Endothelial cell of umbilical vein (primary cell): ENCODE measurements at places on chromosomes 5 and 9. TPM values are rescaled to one million over a fixed set of nuclear protein-coding genes. Genes with fewer than 3 reads are reported as not detected.
A peak's percentile ranks its signal among the peaks of the same experiment; 100 is the strongest.

WDR31 gene
- polyA plus RNA-seq: 0.22 and 0.25 TPM in 2 replicates

DNA sequence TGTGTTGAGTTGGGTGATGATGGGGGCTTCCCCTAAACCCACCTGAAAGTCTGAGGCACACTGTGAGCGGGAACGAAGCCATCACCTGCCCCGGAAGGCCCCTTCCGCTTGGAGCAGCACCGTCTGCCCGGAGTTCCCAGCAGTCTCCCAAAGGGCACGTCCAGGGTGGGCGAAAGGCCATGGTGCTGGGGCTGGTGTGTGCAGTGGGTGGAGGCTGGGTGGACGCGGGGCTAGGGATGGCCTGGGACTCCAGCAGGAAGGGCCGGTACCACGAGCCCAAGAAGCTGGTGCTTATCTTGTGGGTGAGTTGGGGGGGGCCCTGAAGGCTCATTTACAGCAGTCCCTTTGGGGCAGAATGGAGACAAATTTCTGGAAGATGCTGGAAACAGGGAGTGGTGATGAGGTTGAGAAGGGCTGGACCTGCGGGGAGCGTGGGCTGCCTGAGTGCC lies 4.6 kb downstream of the FLT4 start:
- no peak for DNase-seq

TNFSF15 gene
- polyA plus RNA-seq: 7.3 and 8.4 TPM in 2 replicates

GRCh38 chr9:113275157-113276131 lies at the start of the genes CDC26 and PRPF4:
TSS of gene CDC26 (minus strand) at chr9:113275572. CDS start at chr9:113272507, 3,065 bp downstream.
TSS of gene PRPF4 (plus strand) at chr9:113275658. CDS start at chr9:113275744, 86 bp downstream.
- DNase-seq: peak; percentile 99

GRCh38 chr5:168886157-168886556 lies 307.0 kb upstream of the PANK3 start:
- no peak for DNase-seq

SPAG8 gene
- polyA plus RNA-seq: 0.21 TPM in 2 replicates

STPG3 gene
- not detected in 2 replicates for polyA plus RNA-seq

MEGF10 gene
- 0.30 and 0.41 TPM in 2 replicates for polyA plus RNA-seq

- no peak for DNase-seq
These were observed 16.5 kb downstream of the UGCG start for GRCh38 chr9:111913159-111913558.

GRCh38 chr5:149782018-149782894 lies 52.1 kb downstream of the PPARGC1B start:
- peak; percentile 77 for DNase-seq

FAM153A gene
- not detected in 2 replicates for polyA plus RNA-seq

GRCh38 chr5:53123702-53124101 lies 14.1 kb upstream of the MOCS2 start:
- DNase-seq: peak; percentile 21

- DNase-seq: no peak
These were observed 14.9 kb upstream of the MEGF10 start for GRCh38 chr5:127275641-127276193.

DNA sequence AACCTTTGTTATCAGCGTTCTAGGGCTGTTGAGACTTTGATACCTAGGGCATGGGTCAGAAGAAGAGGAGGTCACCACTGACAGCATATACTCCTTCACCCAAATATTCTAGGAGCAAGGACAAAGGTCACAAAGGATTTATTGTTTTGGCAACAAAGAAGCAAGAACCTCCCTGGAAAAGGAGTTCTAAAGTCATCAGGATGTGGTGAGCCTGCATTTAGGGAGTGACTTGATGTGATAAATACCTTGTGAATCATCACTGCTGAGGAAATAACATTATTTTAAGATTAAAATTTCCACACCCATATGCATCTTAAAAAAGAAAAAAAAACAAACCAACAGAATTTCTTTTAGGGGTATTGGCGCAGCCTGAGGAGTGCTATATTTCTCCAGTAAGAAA lies 13.9 kb downstream of the IFNA1 start:
- DNase-seq: peak; percentile 7

DNA sequence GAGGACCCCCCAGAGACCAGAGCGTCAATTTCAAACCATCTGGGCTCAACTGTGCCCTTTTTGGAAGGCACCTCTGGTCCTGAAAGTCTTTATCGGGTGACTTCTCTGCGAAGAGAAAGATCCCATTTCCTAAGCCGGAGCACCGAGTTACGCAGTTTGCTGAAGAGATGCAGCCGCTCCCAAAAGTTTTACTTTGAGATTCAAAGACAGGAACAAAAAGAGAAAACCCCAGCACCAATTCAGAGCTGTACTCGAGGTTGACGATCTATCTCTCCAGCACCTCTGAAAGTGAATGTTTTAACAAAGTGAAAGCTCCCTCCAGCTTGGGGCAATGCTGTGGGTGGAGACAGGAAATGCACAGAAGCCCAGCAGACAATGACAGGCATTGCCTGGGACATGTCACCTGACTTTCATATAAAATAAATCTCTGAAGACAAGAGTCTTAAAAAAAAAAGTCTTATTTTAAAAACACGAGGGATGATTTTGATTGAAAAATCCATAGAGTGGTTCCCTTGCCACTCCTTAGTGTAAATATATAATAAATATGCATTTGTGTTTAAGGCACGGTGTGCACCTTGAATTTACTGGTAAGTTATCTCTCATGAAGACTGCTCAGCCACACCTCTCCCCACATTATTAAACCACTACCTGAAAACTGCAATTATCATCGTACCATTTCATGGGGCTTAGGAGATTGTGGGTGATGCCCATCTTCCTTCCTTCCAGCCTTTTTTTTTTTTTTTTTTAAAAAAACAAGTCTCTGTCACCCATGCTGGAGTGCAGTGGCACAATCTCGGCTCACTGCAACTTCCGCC lies 79.9 kb downstream of the FNBP1 start:
- peak; percentile 70 for DNase-seq

PAEP gene
- polyA plus RNA-seq: not detected in 2 replicates

HTR4 gene
- polyA plus RNA-seq: not detected in 2 replicates

ANKH gene
- polyA plus RNA-seq: 12.7 and 14.1 TPM in 2 replicates

GRCh38 chr5:129155876-129156275 lies 61.3 kb downstream of the ISOC1 start:
- DNase-seq: no peak

GRCh38 chr5:37090123-37090726 lies 159.0 kb downstream of the CPLANE1 start:
- peak; percentile 4 for DNase-seq

DNA sequence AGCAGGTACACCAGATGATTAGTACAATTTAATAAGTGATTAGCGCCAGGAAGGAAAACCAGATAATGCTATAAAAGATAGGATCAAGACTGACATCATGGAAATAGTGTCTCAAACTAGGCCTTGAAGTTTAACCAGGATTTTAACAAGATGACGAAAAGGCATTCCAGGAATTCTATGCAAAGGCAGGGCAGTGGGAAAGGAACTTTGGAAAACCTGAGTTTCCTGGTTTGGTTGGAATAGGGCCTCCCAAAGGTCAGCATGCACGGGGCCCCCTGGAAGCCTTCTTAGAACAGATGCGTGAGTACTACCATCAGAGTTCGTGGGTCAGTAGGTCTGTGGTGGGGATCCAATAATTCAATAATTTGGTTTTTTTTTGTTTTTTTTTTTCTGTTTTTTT lies 935.2 kb upstream of the DMAC1 start:
- peak; percentile 55 for DNase-seq

ANKRD18A gene
- polyA plus RNA-seq: 0.11 and 3.2 TPM in 2 replicates

TOPORS gene
- 4.8 and 6.1 TPM in 2 replicates for polyA plus RNA-seq

DNA sequence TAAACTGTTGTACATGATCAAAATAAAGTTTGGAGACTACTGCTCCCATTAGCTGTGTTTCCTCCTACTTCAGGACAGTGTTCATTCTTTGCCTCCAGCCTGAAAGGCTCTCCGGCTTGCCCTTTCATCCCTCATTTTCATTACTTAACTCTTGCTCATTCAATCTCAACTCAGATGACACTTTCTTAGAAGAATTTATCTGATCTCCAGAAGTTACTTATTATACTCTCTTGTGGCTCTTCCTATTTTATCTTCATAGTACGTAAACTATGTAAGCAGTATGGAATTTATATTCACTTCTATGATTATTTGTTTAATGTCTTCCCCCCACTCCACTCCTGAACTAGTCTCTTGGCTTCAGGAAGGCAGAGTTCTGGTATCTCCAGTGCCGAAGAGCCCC lies 1737.9 kb upstream of the C9orf72 start:
- DNase-seq: no peak

DNA sequence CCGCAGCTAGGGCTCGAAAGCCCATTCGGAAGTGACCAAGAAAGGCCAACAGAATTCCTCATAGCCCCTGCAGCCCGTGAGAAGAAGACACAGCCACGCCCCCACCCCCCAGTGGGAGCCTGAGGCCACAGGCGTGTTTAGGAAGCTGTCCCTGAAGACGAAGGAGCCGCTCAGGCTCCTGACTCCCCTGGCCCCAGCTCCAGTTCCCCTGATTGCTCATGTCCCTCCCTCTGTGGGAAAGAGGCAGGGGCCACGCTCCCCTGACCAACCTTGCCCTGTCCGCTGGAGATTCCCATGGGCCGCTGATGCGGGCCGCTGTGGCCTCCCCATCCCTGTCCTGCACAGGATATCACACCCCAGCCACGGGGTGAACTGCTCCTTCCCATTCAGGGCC lies 13.6 kb downstream of the ROPN1L start:
- DNase-seq: no peak

PCDHB3 gene
- 0.11 and 0.22 TPM in 2 replicates for polyA plus RNA-seq

DNA sequence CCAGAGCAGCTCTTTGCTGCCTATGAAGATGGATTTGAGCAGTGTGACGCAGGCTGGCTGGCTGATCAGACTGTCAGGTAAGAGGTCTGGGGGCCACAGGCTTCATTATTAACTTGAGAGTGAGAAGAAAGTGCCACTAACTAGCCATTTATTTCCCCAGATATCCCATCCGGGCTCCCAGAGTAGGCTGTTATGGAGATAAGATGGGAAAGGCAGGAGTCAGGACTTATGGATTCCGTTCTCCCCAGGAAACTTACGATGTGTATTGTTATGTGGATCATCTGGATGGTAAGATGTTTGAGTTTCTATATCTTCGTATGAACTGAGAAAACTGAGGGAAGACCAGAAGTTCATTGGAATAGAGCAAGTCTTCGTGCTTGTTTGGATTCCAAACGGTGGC lies 22.1 kb downstream of the VCAN start:
- no peak for DNase-seq

GRCh38 chr9:109251080-109251775 lies 69.6 kb downstream of the EPB41L4B start:
- peak; percentile 92 for DNase-seq

DNA sequence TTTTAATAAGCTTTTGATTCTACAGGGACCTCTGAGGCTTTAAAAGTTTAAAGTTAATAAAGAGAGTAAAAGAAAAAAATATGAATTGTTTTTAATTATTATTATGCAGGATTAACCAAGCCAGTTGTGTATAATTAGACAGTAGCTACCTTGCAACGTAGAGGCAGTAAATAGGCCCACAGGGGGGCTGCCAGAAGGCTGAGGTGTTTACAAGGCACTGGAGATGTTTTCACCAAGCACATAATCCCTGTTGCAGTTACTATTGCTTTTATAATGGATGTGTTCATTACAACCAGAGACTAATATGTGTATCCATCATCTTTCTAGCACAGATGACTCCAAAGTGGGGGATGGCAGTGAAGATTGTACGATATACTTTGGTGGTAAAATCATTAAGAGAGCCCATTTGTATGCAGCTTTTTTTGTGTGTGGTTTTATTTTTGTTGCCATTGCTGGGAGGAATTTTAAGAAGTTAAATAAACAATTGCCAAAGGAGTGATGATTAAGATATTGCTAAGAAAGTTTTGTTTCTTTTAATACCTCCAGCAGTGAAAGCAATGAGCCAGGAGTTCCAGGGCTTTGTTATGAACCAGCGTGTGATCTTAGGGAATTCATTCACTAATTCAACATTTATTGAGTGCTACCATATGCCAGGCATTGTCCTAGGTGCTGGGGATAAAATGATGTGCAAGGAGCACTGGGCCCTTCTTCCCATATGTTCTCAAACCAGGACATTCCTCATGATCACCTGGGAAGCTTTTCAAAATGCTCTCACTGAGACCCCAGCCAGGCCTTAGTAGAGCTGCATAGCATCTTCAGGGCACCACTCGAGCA lies 138.7 kb upstream of the EFNA5 start:
- DNase-seq: no peak

DNA sequence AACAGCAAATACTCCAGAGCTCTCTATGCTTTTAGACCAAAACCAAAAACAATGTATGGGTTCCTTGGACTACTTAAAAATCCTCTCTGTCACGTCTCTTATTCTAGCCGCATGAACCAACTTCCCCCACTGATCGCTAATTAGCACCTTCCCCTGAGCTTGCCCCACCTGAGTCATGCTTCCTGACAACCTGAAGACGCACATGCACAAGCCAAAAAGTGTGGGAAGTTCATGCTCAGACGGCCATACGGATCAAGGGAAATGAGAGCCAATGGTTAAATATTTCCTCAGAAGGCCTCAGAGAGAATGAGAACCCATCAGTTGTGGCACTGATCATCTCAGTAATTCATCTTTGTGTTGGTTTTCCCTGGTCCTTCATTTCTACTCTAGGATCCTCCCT lies 199.7 kb downstream of the BNC2 start:
- DNase-seq: no peak

RANBP3L gene
- polyA plus RNA-seq: not detected in 2 replicates

DNA sequence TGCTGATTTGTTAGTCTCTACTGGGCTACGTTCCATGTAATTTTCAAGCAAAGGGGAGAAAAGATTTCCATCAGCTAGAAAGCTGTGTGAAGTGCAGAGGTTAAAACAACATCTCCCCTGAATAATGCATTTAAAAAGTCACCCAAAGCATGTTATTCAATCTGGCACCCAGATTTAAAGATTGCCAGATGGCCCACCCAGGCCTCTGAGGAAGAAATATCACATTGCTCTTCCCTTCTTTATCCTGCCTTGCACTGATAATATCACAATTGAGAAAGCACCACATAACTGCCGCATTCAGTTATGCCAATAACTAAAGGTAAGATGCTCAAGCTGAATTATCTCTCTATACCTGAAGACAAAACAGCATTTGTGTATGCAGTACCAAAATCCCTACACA lies 119.4 kb upstream of the PUM3 start:
- DNase-seq: no peak

DNA sequence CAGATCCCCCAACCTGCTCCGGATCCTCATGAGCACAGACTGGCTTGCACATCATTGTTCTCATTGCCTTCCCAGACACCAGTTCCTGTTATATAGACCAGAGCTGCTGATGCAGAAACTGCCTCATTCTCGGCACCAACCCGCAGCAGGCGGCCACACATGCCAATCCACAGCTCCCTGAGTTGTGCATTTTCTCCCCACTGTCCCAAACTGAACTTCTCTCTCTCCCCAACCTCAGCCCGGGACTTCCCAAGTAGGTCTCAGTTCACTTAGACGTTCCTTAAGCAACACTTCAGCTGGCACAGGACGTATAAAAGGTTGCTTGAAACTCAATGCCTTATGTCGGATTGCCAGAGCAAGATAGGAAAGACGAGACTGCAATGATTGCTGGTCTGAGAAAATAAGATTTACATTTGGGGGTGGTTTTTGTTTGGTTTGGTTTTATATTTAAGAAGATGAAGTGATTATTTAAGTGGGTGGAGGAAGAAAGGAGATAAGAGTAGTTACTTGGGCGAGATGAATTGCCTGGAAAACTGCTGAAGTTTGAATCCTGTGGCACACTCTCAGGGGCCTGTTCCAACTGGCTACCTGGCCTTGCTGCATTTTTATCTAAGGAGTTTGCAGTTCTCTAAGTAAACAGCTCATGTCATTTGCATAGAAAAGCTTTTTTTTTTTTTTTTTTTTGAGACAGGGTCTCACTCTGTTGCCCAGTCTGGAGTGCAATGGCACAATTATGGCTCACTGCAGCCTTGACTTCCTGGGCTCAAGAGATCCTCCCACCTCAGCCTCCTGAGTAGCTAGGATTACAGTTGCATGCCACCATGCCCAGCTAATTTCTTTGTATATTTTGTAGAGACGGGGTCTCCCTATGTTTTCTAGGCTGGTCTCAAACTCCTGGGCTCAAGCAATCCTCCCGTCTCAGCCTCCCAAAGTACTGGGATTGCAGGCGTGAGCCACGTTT lies 155.4 kb downstream of the GOLPH3 start:
- no peak for DNase-seq

C5orf52 gene
- polyA plus RNA-seq: not detected in 2 replicates
